NCI-H2171 treated with DMSO at 0.1 percent for 48 hours (cell line): ENCODE measurements at places on chromosomes 4 and X.

- no peak for DNase-seq
Measured at GRCh38 chr4:141912831-141913230, 276.4 kb downstream of the IL15 start.

- DNase-seq: no peak
Measured at GRCh38 chr4:16858275-16858752, 40.1 kb downstream of the LDB2 start.

DNA sequence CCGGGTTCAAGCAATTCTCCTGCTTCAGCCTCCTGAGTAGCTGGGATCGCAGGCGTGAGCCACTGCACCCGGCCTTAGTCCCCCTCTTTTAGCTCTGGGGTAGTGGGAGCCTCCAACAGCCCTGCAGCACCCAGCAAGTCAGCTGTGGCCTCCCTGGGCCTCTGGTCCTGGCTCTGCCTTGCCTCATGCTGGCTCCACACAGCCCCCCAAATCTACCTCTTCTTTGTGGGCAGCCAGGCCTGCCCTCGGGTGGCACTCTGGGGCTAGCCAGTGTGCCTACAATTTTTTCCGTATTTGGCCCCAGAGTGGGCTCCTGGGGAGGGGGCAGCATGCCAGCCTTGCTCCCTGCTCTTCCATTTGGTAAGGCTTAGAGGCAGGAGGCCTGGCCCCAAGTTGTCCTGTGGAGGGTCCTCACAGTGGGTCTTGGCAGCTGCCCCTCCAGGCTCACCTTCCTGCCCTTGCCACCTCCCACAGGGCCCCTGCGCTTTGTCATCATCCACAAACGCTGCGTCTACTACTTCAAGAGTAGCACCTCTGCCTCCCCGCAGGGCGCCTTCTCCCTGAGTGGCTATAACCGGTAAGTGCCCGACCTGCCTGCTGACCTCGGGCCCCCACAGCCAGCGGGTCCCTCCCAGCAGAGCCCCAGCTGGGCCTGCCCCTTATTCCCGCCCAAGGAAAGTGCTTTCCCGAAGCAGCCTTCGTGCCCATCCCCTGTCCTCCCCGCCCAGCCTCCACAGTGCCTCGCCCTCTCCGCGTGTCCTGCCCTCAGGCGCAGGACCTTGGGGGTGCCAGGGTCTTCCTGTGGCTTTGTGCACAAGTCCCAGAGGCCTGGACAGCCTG lies 21.0 kb upstream of the ADD1 start:
- DNase-seq: no peak

DNA sequence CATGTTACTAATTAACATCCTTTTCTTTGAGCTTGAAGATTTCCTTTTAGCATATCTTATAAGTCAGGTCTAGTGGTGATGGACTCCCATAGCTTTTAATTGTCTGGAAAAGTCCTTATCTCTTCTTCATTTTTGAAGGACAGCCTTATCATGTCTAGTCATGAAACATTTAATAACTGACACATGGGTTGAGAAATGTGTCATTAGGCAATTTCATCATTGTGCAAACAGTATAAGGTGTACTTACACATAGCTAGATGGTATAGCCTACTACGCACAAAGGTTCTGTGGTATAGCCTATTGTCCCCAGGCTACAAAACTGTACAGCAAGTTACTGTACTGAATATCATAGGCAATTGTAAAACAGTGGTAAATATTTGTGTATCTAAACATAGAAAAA lies 34.5 kb upstream of the ALG13 start:
- DNase-seq: no peak

DNA sequence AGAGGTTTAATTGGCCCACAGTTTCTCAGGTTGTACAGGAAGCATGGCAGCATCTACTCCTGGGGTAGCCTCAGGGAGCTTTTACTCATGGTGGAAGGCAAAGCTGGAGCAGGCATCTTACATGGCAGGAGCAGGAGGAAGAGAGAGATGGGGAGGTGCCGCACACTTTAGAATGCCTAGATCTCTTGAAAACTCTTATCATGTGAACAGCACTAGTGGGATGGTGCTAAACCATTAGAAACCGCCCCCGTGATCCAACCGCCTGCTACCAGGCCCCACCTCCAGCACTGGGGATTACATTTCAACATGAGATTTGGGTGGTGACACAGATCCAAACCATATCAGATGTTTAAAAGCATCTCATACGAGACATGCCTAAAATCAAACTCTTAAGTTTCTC lies 41.6 kb upstream of the SCOC start:
- no peak for DNase-seq

- peak; percentile 25 for DNase-seq
Measured at GRCh38 chrX:76454456-76454927, 27.0 kb downstream of the MAGEE1 start.

DNA sequence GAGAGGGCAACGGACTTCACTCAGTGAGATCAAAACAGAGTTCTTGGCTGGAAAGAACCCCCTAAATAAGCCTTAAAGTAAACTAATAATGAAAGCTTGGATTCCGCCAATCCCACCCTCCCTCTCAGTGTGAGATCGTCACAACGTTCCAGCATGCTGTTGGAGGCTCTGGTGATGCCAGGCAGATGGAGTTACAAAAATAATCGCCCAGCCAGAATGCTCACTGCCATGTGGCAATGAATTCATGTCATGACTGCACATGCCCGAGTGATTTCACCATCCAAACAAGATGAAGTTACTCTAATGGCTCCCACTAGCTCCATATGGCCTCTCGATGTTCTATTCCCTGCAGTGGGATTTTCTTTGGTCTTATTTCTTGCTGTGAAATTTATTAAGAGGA lies 248.0 kb downstream of the SPATA18 start:
- DNase-seq: peak; percentile 85

GRCh38 chrX:154409222-154409871 lies at the start of gene DNASE1L1:
Gene DNASE1L1 (minus strand): TSS chrX:154409254. CDS start chrX:154405568, 3,686 bp downstream.
- no peak for DNase-seq

DNA sequence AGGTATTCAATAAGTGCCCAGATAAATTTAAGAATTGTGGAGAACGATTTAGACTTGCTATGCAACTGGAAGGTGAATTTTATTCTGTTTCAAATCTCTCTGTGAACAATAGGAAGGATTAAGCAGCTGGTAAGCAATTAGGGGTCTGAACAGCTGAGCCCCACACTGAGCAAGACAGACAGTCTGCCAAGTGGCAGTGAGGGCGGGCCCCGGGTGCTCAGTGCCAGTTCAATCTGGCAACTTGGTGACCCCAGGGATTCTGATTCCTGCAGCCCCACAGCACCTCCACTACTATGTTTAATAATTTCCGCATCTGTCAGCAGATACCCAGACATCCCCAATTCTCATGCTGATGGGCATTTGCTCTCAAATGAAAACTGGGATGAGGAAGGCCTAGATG lies 317.3 kb downstream of the PPP1R2C start:
- DNase-seq: peak; percentile 76

GRCh38 chrX:1612641-1613286 lies 2.1 kb upstream of the ASMT start:
- DNase-seq: no peak

GRCh38 chrX:9569876-9570301 lies 105.0 kb downstream of the TBL1X start:
- no peak for DNase-seq

DNA sequence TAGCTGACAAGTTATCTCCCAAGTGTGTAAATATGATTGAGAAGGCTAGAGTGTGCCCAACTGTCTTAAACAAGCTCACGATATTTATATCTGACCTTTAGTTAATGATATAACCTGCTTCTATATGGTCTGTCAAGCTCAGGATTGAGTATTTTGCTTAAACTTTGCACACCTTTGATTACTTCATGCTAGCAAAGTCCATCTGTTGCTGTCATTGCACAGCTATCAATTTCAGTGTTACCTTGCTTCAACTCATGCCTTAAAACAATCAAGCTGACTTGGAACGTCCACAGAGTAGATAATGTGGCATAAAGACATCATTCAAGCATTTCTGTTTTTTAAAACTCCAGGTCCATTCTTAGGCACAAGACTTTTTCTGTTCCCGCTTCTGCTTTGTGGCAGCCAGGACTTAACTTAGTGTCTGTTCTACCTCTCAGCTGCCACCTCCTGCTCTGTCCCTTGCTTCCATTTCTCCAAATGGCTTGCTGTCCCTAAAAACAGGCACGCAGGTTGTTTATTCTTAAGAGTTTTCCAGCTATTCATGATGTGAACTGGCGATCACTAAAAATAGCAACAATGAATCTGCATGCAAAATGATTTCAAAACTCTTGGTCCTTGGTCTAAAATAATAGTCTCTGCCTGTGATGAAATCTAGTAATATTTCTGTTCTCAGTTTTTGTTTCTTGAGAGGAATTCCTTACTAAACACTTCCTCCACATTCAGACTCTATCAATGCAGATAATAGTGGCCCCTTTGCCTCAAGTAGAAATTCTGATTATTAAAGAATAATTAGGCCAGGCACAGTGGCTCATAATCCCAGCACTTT lies 16.3 kb upstream of the NEIL3 start:
- no peak for DNase-seq

DNA sequence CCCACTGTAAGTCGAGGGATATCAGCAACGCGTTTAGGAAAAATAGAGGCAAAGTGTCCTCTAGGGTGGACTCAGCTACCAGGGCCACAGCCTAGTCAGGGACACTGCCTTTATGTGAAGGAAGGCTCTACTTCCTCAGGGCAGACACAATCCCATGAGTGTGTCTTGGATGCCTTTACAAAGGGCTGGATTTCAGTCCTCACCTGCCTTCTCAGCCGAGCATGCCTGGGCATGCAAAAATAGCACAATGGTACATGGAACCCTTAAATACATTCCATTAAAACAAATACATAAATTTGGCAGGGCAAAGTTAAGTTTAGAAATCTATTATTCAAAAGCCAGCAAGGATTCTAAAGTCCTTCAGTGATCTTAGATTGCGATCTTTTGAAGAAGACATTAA lies 51.1 kb downstream of the DMD start:
- DNase-seq: no peak

DNA sequence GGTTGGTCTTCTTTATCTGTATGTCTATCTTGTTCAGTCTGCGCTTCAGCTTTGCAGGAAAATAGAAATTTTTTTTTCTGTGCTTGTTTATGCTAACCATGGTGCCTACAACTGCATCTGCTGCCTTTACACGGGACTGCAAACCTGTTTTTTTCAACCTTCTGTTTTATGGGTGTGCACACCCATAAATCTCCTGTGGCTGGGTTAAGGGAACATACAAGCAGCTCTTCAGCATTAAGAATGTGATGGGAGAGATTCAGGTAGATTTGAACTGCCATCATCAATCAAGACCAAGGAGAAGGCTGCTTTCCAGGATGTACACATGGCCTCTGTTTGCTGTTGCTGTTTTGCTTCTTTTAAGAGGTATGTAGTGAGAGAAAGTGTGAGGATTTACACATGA lies 502.9 kb downstream of the ANKRD50 start:
- DNase-seq: no peak

- DNase-seq: no peak
Measured at GRCh38 chrX:43581167-43581566, 74.9 kb upstream of the MAOA start.

DNA sequence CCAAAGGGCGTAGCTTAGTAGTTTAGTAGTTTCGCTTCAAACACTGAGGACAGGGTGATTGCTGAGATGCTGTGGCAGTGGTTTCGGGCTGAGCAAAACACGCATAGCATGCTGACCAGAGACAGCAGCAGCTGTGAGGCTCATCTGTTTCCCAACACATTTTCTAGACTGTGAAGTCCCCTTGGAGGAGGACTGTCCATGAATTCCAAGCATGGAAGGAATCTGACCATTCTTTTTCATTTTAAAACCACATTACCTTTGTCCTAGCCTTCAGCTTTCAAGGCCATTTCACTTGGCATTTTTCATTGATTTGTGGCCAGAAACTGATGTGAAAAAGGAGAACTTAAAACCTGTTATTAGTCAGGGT lies 240.9 kb downstream of the PALLD start:
- no peak for DNase-seq

DNA sequence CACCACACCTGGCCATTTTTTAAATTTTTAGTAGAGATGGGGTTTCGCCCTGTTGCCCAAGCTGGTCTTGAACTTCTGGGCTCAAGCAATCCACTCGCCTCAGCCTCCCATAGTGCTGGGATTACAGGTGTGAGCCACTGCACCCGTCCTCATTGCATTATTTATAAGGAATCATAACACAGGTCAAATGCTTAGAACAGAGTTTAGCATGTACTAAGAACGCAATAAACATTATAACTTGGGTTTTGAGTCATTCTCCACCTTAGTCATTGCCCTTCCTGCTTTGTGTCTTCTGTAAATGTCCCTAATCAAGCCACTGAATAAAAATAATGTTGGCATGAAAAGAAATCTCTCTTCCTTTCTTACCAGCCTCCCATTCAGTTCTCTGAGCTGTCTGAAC lies 38.5 kb upstream of the SHROOM4 start:
- no peak for DNase-seq

GRCh38 chr4:124173912-124174311 lies 538.6 kb downstream of the ANKRD50 start:
- no peak for DNase-seq

DNA sequence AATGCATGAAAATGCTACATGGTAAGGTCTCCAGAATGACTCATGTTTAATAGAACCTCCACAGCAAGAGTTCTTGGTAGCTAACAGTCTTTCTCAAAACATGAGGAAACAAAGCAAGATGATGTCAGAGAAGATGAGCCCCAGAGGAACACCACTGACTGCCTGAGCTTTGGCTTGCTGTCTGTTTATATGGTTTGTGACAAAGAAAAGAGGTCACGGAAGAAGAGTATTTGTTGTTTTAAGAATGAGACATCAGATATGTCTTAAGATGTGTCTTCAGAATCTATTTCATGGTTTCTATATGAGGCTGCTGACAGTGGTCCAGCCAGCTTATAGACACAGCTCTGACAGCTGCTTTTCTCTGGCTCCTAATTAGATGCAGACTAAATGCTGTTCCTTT lies 18.8 kb upstream of the AREG start:
- DNase-seq: no peak

GRCh38 chr4:91340822-91341221 lies 962.9 kb upstream of the GRID2 start:
- DNase-seq: no peak

GRCh38 chr4:177092807-177093206 lies 216.9 kb upstream of the NEIL3 start:
- no peak for DNase-seq

DNA sequence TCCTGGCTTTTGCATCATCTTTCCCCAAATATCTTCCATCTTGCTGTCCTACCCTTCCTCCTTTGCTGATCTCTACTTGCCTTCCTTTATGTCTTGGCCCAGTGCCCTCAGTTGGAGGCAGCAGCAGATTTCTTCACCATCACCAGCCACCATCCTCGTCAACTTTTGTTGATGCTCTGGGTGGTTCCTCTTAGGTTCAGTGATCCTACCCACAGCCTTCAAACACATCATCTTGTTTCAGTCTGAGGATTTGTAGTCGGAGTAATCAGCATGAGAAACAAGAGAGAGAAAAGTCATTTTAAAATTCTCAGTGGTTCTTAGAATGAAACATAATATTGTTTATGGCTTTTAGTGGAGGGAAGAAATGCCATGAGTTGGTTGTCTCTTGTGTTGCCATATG lies 65.8 kb downstream of the FTHL17 start:
- DNase-seq: no peak

DNA sequence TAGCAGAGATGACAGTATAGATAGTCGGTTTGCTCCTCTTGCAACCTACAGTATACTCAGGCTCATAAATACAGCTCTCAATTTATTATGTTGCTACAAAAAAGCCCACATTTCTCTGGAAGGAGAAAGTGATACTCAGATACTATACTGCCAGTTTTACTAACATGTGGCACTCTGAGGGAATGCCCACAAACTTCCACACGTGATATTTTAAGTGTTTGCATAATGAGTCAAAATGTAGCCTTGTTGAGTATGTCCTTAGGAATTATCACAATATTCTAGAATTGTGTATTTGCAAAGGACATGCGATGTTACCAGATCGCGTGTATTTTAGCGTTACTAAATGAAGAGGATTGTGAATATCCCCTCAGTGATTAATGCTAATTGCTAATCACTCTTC lies 929.1 kb downstream of the STIM2 start:
- DNase-seq: no peak
